ENCODE measurements at places on chromosomes 2 and 18.

DNA sequence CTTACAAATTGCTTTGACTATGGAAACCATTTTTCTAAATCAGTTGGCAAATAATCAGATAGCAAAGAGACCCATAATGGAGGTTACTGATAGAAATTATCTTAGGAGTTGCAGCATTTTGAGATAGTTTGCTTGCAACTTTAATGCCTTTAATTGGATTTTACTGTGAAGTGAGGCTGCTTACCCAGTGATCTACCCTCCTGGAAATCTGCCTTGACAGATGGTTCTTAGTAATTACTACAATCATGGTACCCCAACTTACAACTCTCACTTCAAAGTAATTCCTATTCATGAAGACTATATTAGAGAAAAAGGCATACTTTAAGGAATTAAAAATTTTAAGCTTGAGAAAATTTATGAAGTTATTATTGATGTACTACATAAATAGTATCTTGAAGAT is 1288.6 kb upstream of the CDH2 start:
- no peak for DNase-seq

GRCh38 chr2:30339071-30339470 is 107.7 kb downstream of the LBH start:
- DNase-seq: no peak

DNA sequence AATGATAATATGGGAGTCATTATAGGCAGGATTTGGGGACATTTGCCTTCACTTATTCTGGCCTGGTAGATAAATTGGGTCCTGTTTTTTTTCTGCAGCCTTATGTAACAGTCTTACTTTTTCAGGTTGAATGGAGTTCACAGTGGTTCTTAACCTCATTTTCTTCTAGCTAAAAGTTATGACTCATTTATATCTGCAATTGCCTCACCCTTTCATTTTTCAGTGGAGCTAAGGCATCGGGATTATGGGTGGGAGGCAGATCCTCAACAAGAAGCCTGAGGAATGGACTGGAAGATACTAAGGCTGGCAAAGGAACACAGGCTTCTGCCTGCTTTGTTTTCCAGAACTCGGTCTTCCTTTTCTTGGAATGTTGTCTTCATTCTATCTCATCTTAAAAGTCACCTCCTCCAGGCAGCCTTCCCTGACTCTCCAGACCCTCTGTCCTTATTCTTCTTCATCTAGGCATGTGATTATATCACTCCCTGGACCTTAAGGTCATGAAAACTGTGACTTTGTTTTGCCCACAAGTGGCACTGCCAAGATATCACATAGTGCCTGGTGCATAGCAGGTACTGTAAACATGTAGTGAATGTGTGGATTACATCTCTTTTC is 41.0 kb upstream of the ACSL3 start:
- peak; percentile 86 for DNase-seq

DNA sequence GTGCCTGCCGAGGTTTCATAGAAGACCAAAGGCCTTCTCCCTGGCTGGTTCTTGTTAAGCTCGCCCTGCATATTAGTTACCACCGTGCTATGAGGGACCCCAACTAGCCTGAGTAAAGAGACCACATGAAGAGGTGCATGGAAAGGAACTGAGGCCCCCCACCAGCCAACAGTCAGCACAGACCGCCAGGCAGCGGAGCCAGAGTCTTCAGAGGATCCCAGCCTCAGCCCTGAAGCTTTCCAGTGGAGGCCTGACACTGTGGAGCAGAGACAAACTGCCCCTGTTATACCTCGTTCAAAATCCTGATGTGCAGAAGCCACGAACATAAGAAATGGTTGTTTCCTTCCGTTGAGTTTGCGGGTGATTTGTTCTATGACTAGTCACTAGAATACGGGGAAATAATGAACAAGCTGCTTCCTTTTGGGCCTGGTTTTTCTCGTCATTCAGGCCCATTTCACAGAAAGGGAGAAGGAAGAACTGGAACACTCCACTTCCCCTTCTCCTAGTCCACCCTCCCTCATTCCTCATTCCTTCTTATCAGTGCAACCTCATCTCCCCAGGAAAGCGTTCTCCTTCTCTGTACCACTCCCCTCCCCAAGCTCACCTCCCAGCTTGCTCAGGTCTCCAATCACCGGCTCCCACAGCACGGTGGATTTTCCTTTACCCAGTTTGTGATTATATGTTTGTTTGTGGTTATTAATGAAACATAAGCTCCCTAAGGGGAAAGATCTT is 3.0 kb upstream of the GLI2 start:
- DNase-seq: no peak

GRCh38 chr2:240310645-240311044 is 124.8 kb upstream of the GPC1 start:
- DNase-seq: no peak

DNA sequence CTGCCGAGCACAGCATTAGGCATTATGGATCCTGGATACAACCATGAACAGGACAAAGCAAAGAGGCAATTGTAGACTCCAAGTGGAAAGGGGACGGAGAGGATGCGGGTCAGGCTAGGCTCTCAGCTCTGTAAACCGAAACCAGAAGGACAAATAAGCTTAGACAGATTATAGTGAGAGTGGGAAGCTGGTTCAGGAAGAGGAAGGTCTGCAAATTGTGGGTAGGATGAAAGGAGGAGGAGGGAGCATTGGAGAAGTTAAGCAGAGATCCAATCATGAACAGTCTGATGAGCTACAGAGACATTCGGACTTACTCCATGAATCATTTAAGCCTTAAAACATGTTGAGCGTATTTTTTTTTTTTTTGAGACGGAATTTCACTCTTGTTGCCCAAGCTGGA is 3.0 kb downstream of the MSH6 start:
- DNase-seq: no peak

DNA sequence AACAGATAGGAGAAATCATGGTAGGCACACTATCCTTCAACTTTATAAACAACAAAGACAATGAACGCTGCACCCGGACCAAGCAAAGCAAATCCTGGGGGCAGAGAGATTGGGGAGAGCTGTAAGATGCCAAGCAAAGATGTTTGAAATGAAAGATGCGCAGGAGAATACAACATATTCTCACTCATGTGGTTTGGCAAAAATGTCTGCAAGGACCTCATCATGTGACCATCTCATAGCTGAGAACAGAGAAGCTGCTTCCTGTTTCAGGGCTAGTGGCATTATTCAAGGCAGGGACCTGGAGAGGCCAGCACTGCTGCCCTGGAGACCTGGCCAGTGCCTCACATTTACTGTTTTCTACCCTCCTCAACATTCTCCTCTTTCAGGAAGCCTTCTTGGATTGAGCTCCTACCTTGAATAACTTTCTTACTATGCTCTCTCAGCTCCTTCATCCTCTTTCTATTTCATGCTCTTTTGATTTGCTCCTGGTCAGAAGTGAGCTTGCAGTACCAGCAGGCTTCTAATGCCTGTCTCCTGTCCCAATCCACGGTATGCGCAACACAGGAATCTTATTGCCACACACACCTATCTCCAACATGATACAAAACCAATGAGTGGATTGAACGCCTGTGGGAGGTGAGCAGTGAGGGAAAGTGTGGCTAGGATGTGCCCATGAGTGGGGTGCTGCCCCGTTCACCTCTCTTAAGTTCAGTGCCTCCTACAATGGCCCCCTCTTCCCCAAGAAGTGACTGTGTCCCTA is 133.0 kb downstream of the CELF4 start:
- no peak for DNase-seq

GRCh38 chr18:27991391-27991790 is 185.5 kb downstream of the CDH2 start:
- no peak for DNase-seq

GRCh38 chr2:171393487-171393886 is 40.3 kb downstream of the METTL8 start:
- no peak for DNase-seq

- DNase-seq: no peak
Observed at GRCh38 chr2:69202327-69202726, 184.7 kb downstream of the GFPT1 start.

DNA sequence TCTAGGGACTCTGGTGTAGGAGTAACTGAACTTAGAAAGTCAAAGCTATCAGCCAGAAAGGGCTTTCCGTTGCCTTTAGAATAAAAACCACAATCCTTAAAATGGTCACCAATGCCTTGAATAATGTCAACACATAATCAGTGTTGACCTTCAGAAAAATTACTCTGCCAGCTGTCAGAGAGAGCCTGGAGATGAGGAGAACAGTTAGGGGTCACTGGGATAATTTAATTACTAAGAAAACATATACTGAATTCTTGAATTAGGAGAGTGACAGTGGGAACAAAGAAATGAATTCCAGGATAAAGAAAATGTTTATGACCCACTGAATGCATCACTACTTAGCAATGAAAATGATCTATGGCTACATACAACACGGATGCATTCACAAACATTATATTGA is 23.4 kb upstream of the UGP2 start:
- DNase-seq: no peak

DNA sequence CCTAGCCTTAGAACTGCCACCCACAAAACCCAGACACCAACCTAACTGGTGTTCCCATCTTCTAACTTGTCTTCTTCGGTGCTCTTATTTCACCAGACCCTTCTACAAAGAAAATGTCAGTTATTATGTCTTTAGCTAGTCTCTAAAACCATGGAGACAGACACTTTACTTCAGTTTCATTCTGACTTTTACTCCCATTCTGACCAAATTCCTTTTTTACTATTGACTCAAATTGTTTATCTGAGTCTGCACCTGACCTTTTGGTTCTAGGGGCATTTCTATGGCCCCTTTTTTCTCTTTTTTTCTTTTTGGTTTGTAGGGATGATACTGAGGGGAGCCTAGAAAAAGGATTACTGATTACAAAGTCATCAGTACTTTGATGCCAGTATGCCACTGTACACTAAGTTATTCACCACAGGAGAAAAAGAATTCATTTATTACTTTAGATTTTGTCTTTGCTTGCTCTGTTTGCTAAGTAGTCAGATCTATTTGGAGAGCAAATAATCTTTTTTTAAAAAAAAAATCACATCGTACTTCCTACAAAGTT is 6.8 kb upstream of the SLC1A4 start:
- no peak for DNase-seq

GRCh38 chr2:35415942-35416341 is 939.6 kb upstream of the CRIM1 start:
- no peak for DNase-seq

GRCh38 chr2:120759543-120760331 is 24.1 kb downstream of the GLI2 start:
- no peak for DNase-seq

GRCh38 chr2:239537633-239538356 is 137.0 kb upstream of the HDAC4 start:
- no peak for DNase-seq

DNA sequence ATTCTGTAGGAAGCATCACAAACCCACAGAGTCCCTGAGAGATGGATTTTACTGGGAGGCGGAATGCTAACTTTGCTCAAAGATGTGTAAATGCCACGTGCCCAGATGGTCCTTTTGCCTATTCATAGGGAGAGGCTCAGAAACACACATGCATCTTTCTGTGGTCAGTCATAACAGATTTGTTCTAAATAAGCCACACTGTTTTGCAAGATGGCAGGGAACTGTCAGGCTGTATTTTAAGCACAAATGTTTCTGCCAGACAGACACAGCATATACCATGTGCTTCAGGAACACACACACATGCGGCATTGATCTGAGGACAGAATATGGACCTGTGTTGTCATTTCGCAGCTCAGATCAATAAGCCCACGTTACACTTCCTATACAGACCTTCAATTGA is 312.0 kb downstream of the GPD2 start:
- DNase-seq: no peak

DNA sequence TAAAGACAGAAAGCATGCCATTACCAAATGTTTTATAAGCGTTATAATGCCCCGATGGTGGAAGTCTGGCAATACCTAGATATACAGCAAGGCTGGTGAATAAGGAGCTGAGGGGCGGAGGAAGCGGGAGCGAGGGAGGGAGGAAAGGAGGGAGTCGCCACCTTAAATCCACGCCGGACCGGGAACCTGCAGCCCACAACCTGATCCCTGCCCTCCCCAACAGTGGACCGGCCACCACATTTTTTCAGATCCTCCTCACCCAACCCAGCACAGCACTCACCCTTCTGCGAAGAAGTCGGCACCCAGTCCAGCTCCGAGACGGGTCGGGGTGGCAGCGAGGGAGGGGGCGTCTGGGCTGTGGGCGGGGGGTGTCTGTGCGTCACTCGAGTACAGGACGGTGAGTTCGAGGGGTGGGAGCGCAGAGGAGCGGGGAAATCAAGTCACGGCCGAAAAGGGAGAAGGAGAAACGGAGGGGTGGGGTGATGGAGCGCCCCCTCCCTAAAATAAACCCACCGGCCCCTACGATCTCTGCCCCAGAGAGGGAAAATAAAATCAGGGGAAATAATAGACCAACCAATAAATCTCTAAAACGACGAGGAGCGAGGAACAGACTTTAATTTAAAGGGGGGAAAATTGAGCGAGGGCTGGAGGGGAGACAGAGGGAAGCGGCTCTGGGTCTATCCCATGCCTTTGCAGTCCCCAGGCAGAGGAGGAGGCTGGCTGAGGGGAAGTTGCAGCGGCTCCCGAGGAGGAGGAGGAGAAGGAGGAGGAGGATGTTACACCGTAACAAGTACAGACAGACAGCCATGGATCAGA is 96.5 kb upstream of the SERTAD2 start:
- DNase-seq: peak; percentile 37

DNA sequence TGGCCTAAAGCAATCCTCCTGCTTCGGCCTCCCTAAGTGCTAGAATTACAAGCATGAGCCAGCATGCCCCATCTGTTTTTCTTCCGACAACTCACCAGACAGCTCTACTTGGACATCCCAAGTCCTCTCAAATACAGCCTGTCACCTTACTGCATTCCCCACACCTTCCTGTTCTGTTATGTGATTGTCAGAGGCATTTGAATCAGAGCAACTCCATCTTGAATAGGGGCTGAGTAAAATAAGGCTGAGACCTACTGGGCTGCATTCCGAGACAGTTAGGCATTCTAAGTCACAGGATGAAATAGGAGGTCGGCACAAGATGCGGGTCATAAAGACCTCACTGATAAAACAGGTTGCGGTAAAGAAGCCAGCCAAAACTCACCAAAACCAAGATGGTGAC is 17.3 kb downstream of the ACVR1 start:
- DNase-seq: no peak

DNA sequence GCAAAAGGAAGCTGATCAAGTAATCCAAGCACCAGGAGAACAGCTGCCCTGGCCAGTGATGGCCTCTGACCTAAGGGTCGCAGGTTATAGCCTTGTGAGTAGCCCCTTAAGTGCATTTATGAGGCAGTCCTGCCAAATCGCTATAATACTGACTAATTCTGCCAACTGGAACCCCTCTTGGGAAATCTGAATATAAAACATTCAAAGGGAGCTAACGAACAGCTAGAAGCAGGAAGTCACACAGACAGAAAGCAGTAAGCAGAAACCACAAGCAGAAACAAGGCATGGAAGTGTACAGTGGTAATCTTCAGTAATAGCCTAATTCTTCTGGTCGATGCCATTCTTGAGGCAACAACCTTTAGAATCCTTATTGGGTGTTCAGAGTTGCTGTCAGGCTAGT is 521.3 kb downstream of the METTL4 start:
- peak; percentile 93 for DNase-seq
